ENCODE measurements at places on chromosomes 7 and 10.

DNA sequence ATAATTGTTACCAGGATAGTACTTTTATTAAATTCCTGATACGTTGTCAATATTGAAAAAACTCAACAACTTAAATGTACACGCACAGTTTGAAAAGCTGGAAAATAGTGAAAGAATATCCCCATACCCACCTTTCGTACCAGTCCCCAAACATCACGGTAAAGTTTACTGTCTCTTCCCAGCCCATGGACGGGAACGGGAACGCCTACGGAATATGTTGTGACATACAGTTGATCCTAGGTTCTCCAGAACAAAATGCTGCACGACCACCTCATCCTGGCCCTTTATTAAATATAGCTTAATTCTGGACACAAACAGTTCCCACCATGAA is 527 bp upstream of the BCAP29 start:
- DNase-seq, result no peak

DNA sequence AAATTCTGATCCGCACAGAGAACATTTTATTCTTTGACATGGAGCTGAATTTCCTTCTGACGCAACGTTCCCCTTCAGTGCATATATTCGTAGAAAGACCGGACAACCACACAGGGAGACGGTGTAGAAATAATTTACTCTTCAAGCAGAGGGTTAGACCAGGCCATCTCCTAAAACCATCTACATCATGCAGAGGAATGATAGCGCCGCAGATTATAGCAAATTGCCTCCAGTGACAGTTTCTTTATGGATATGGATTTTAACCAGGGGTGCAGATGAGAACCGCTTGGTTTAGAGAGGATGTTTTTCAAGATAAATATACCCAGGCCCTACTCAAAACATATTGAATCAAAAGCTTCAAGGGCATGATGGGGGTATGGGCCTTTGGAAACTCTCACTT is 759.3 kb upstream of the AUTS2 start:
- DNase-seq, result no peak

GRCh38 chr10:2130705-2131305 is 393.5 kb upstream of the ADARB2 start:
- DNase-seq, result no peak

DNA sequence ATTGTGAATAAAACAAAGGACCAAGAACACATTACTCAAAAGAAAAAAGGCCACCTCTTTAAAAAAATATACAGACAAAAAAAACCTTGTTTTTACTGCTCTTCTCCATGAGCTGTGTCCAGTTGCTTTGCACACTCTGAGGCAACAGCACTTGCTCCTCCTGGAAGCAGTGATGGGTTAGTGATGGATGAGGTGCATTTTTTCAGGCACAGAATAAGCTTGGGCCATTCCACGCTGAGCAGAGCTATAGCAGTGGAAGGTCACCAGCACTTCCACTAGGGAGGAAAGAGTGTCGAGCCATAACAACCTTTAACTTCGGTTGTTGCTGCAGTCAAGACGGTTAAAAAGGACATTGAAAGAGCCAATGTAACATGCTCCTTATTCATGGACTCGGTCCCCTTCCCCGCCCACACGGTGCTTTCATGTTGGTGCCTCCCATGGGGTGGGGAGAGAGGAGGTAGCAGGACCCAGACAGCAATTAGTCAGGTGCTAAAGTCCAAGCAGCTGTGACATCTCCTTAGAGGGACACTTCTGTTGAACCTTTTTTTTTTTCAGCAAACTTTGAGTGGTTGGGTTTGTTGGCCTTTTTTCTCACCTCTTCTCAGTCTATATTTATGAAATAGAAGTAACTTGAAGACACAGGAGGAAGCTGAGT is 136.5 kb upstream of the ADARB2 start:
- no peak for DNase-seq

DNA sequence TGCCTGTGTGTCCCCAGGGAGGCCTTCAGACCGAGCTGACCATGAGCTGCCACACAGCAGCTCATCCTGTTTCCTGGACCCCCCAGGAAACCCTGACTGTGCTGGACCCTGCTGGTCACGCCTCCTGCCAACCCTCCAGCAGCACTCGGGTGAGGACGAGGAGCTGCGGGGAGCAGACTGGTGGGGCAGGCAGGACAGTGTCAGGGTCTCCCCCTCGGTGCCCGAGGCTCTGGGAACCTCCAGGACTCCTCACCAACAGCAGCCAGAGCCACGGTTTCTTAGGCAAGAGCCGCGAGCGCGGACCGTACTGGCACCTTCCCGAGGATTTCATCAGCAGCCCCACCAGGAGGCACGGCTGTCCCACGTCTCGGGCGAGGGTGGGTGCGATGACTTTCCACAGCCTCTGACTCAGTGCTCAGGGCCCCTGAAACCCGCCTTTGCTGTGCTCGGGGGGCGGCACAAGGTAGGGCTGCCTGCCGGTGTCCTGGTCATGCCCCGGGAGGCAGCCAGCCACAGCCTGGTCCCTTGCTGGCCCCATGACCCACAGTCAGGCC is 186.9 kb downstream of the ELFN1 start:
- DNase-seq, result peak; percentile 9

- no peak for DNase-seq
Measured at GRCh38 chr10:88281592-88282347, 301.3 kb downstream of the RNLS start.

DNA sequence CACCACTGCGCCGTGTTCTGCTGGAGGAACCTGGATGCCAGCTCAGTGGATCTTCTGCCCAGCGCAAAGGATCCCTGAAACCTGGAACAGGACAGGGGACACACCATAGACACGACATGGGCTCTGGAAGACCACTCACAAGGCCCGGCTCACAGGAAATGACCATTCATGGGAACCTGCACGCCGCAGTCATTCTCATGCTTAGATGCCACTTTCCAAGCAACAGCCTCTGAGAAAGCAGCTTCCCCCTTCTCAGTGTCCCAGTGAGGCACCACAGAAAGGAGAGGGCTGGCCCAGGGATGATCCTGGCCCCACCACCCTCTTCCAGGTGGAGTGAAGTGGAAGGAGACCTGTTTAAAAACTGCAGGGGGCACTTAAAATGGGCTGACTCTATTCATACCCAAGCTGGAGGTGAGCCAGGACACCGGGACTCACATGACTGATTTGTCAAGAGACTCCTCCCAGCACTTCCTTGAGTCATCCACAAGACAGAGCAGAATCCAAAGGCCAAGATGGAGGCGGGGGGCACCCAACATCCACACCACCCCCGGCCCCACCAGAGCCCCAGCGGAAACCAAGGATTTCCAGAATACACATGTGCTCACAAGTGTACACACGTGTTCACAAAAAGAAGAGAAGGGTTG is 11.2 kb downstream of the CTBP2 start:
- no peak for DNase-seq

- no peak for DNase-seq
Measured at GRCh38 chr7:1087465-1087814, 473 bp upstream of the GPER1 start.

- no peak for DNase-seq
Measured at GRCh38 chr10:32751582-32751981, 206.4 kb downstream of the ITGB1 start.

- DNase-seq, result no peak
Measured at GRCh38 chr7:133320891-133321290, 68.0 kb downstream of the EXOC4 start.

GRCh38 chr7:105744258-105744657 is 132.1 kb downstream of the ATXN7L1 start:
- no peak for DNase-seq

GRCh38 chr7:121406944-121407343 is 10.8 kb upstream of the FAM3C start:
- DNase-seq, result no peak

- no peak for DNase-seq
Measured at GRCh38 chr7:128906001-128906765, 4.3 kb downstream of the KCP start.

DNA sequence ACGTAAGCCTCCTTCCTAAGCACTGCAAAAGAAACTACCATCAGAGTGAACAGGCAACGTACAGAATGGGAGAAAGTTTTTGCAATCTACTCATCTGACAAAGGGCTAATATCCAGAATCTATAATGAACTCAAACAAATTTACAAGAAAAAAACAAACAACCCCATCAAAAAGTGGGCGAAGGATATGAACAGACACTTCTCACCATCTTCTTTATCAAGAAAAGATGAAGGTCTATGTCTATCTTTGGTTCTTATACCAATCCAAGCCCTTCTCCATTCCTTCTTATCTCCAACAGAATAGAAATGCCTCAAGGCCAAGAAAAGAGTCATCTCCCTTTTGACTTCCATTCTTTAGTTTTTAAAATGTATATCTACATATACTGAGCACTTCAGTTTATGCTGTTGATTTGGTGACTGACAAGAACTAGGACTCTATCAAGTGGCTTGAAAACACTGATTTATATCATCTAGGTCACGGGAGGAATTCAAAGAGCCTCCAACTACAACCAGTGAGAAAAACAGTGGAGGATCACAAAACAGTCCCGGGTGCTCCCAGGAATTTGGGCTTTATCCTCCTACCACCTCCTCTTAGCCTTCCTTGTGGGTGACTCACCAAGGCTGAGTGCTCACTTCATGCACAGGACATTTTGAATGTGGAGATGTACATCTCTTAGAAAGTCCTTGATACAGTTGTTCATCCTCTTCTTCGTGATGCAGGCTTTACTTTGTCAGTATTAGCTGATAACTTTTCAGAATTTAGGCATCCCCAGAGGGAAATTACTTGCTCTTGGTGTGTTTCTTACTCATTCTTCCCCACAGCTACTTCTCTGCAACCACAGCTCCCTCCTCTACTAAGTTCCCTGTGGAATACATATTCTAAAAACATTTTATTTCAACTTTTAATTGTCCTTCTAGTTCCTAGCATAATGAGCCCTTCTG is 15.4 kb downstream of the TAS2R41 start:
- DNase-seq, result no peak

DNA sequence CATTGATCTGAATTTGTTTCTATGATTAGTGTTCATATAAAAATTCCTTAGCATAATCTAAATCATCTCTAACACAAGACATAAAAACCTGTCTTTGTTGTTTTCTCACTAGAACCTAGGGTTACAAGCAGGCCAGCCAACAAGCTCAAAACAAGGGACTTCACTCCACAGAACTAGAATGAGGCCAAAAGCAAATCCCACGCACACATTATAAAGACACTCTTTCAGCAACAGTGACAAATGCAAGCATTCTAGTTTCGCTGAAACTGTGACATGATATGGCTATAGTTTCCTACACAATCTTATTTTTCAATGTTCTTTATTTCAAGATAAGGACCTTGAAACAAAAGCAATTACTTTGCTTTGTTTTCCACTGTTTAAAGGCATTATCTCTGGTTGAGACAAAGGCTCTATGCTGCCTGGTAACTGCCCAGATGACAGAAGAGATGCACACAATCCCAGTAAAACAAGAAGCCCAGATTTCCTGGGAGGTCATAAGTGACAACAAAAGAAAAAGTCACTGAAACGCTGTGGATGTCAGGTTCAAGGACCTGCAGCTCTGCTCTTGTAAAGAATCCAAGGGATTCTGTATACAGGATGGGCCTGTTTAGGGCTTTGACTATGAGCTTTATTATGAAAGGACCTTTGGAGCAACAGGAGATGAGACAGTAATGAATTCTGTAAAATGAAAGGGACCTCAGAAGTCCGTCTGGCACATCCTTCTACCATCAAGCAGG is 105.3 kb downstream of the SORCS1 start:
- no peak for DNase-seq

- DNase-seq, result no peak
Measured at GRCh38 chr10:105149371-105149891, 508.3 kb downstream of the SORCS3 start.

DNA sequence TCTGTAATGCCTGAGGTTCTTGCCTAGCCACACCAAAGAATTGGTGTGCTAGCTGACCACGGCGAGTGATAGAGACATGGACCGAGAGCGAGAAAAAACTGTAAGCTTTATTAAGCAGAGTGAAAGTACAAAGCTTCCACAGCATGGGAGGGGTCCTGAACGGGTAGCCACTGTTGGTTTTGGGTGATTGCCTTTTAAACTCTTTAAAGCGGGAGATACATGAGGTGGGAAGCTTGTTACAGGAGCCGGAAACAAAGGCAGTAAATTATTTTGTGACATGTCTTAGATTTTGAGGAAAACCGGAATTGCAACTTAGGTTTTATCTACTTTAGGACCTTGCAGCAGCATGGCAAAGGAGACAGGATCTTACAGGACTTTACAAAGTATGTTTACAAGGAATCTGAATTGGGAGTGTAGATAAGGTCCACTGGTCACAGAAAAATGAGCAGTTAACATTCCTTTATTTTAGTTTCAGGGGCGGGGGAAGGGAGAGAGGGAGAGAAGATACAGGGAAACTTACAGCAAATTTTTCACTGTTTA is 252.7 kb upstream of the MBL2 start:
- DNase-seq, result no peak

DNA sequence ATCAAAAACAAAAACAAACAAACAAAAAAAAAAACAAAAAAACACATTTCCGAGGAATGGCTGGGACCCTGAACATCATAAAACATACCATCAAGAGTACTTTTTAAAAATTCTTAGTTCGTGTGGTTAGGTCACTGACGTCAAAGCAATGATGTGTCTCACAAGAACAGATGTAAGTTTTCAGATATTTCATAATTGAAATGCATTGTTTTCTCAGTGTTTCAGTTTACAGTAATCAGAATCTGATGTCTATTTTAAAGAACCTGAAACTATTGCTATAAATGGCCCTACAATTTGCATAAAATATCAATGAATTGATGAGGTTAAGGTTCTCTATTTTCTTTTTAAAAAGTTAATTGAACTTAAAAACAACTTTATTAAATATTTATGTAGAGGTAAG is 103.7 kb upstream of the HGF start:
- no peak for DNase-seq

GRCh38 chr7:149772956-149773434 is 393 bp downstream of the ZNF467 start:
- peak; percentile 38 for DNase-seq

- peak; percentile 19 for DNase-seq
Measured at GRCh38 chr10:119020627-119020946, 8.9 kb upstream of the NANOS1 start.

DNA sequence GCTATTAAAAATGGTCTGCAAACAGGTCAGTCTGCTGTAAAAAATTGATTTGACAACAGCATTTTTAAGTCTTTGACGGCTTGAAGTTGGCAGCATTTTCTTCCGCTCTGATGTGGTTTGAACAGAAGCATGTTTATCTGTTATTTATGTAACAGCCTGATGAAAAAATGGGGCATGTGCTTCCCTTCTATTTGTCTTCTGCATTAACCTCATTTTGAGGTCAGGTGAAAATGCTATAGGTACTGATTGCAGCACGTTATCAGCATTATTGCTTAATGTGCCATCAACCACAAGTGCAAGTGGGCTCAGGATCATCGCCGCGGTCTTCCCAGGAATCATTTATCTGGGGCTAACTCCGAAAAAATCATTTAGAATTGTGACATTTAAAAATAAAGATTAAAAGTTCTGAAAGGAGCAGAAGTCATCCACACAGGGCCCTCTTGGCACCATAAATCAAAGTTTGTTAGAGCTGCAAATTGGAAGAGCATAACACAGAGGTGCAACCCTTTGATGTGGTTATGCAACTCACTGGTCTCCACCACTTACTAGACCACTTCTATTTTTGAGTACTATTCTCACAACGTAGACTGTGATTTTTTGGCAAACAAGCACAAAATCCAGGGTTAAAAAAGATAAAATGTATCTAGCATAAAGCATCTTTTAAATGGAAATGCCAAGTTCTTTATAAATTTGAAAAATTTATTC is 307.7 kb downstream of the MDFIC start:
- DNase-seq, result no peak

- no peak for DNase-seq
Measured at GRCh38 chr7:117870448-117871130, 2.7 kb downstream of the CTTNBP2 start.

Measured in activated naive CD4-positive, alpha-beta T cell treated with anti-CD3 and anti-CD28 coated beads, Interleukin-2, amount 50 U/mL, for 16 hours (primary cell).